ENCODE measurements at places on chromosomes 12 and 14.

GRCh38 chr12:113910751-113911272 lies 55.3 kb downstream of the RBM19 start:
- no peak overlapping the region for H3K4me3 ChIP-seq

DNA sequence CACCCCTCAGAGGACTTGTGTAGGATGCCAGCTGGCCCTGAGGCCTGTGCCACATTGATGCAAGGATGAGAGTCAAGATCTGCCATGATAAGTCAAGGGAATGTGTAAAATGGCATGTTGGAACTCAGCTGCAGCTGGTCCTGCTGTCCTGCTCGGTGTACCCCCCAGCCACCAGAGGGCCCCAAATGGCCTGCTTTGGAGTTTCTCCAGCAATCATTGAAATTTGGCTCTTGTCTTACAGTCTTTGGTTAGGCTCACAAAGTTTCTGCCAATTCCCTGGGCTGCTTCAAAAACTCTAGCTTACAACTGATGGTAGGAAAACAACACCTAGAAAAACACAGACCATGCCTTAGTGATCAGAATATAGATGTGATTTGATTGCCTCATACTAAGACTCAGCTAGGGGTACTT lies 76.8 kb downstream of the HSD17B6 start:
- H3K36me3 ChIP-seq, result no peaks in the 10 kb centered on the region
- no peak overlapping the region for H3K27ac ChIP-seq
- peaks cover 18% of the 10 kb centered on the region for H3K4me1 ChIP-seq
- no peak overlapping the region for H3K4me3 ChIP-seq
- DNase-seq, result peak; percentile 54
- peaks cover 15% of the 10 kb centered on the region for H3K27me3 ChIP-seq

GRCh38 chr12:90102957-90103652 lies 394.5 kb upstream of the ATP2B1 start:
- H3K4me3 ChIP-seq, result no peak overlapping the region
- H3K36me3 ChIP-seq, result no peaks in the 10 kb centered on the region
- peak overlapping the region; percentile 8 for H3K27ac ChIP-seq
- no peaks in the 10 kb centered on the region for H3K27me3 ChIP-seq
- no peak for DNase-seq
- H3K4me1 ChIP-seq, result peaks cover 3% of the 10 kb centered on the region

- no peaks in the 10 kb centered on the region for H3K4me1 ChIP-seq
- H3K36me3 ChIP-seq, result no peaks in the 10 kb centered on the region
- no peak for DNase-seq
- no peaks in the 10 kb centered on the region for H3K27me3 ChIP-seq
- no peak overlapping the region for H3K4me3 ChIP-seq
- no peak overlapping the region for H3K27ac ChIP-seq
Observed at GRCh38 chr12:85920324-85920947, 46.3 kb downstream of the NTS start.

GRCh38 chr12:70660620-70661219 lies 23.5 kb upstream of the PTPRB start:
- H3K27me3 ChIP-seq, result no peaks in the 10 kb centered on the region
- no peak overlapping the region for H3K27ac ChIP-seq
- no peak overlapping the region for H3K4me3 ChIP-seq

DNA sequence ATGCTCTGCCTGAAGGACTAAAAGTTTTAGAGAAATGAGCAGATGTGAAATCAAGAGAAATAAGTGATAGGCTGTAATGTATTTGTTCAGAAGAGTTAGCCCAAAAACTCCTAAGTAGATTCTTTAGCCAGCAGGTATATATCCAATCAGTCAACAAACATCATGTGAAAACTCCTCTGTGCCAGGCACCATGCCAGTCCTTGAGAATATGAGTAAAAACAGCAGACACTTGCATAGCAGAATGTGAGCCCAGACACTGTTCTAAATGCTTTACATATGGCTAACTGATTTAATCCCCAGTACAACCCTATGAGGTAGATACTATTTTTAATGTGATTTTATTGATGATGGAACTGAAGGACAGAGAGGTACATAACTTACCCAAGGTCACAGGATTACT lies 329.8 kb downstream of the PAWR start:
- H3K36me3 ChIP-seq, result no peaks in the 10 kb centered on the region
- no peak for DNase-seq
- H3K4me1 ChIP-seq, result no peaks in the 10 kb centered on the region
- no peaks in the 10 kb centered on the region for H3K27me3 ChIP-seq
- no peak overlapping the region for H3K27ac ChIP-seq

GRCh38 chr12:19171731-19172130 lies 42.2 kb downstream of the PLEKHA5 start:
- no peaks in the 10 kb centered on the region for H3K36me3 ChIP-seq
- DNase-seq, result no peak
- no peaks in the 10 kb centered on the region for H3K4me1 ChIP-seq
- H3K4me3 ChIP-seq, result no peak overlapping the region
- no peaks in the 10 kb centered on the region for H3K27me3 ChIP-seq

DNA sequence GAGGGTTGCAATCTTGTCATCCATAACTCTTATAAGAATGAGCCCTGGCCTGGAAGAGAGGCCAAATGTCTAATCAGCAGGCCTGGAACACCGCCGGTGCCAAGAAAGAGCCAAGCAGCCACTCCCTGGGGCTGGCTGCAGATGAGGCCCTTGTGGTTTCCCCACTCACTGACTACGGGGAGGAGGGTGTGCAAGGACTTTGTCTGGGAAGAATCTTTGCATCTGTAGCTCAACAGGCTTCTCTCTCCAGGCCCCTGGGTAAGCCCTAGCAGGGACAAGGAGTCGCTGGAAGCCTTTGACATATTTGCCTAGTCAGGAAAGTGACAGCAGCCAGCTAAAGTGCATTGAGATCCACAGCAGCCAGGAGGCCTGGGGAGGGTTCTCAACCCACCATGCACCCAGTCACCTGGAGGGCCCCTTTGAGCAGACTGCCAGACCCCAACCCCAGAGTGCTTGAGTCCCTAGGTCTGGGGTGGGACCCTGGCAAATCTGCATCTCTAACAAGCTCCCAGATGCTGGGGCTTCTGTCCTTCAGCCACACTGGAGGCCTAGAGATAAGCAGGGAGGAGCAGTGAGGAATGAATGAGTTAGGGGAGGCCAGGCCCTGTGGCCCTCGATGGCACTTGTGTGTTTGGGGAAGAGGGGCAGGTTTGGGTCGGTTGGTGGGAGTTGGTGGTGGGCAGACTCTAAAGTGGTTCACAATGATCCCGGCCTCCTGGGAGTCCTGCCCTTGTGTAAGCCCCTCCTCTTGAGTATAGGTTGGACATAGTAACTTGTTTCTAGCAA lies 13.9 kb upstream of the LRTM2 start:
- H3K27me3 ChIP-seq, result no peaks in the 10 kb centered on the region
- H3K27ac ChIP-seq, result no peak overlapping the region
- no peak overlapping the region for H3K4me3 ChIP-seq
- DNase-seq, result no peak

DNA sequence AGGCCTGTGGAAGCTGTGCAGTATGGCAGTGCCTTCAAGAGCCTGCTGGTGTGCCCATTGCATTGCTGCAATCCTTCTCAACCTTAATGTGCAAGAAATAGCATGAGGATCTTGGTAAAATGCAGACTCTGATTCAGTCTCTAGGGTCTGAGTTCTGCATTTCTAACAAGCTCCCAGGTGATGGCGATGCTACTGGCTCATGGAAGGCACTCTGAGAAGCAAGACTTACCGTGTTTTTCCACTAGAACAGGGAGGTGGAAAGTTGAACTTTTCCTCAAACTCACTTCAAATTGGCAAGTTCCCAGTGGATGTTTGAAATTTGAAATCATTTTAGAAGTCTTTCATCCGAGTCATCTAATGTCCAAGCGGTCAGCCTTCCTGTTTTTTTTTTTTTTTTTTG lies 55.5 kb downstream of the MYRFL start:
- DNase-seq, result no peak
- H3K27me3 ChIP-seq, result peaks cover 11% of the 10 kb centered on the region
- H3K27ac ChIP-seq, result no peak overlapping the region
- H3K4me3 ChIP-seq, result no peak overlapping the region
- H3K4me1 ChIP-seq, result peaks cover 4% of the 10 kb centered on the region

GRCh38 chr12:26455936-26456574 lies 260.7 kb downstream of the SSPN start:
- peaks cover 13% of the 10 kb centered on the region for H3K36me3 ChIP-seq
- no peak overlapping the region for H3K4me3 ChIP-seq
- no peaks in the 10 kb centered on the region for H3K27me3 ChIP-seq
- peaks cover 17% of the 10 kb centered on the region for H3K4me1 ChIP-seq

- H3K27me3 ChIP-seq, result peaks cover 96% of the 10 kb centered on the region
- H3K27ac ChIP-seq, result no peak overlapping the region
- no peak overlapping the region for H3K4me3 ChIP-seq
- DNase-seq, result no peak
Observed at GRCh38 chr14:69573831-69574262, 824 bp downstream of the CCDC177 start.

DNA sequence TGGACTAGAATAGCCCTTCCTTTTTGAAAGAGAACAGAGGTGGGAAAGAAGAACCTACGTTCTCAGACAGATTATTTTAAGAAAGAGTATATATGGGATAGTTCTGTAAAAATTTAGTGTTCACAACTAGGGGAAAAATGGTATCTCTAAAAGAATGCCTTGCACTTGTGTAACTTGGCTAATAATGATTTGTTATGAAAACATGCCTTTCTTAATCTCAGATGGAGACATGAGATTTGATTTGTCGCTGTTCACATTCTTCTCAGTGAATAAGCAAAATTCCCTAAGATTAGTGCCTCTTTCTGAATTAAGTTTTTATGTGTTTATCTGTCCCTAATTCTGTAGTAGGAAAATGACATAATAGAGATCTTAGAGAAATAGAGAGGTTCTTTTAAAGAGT lies 100.8 kb downstream of the USP15 start:
- H3K4me3 ChIP-seq, result no peak overlapping the region
- H3K36me3 ChIP-seq, result peaks cover 55% of the 10 kb centered on the region
- peaks cover 6% of the 10 kb centered on the region for H3K4me1 ChIP-seq
- H3K27me3 ChIP-seq, result no peaks in the 10 kb centered on the region
- no peak for DNase-seq

DNA sequence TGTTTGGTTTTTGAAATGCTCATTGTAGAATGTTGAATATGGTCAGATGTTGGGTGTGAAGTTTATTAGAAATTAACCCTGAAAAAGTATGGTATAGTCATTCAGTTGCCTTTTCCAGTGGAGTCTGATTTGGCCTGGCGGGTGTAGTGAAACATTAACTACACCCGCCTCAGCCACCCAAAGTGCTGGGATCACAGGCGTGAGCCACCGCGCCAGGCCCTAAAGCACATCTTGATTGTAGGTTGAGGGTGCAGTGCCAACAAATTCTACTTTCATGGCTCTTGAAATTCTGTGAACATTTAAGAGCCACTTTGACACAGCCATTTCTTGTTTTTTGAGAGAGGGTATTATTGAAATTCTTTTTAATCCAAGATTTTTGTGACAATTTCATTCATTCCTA lies 624.9 kb downstream of the DIO2 start:
- no peaks in the 10 kb centered on the region for H3K36me3 ChIP-seq
- no peaks in the 10 kb centered on the region for H3K27me3 ChIP-seq
- no peak overlapping the region for H3K4me3 ChIP-seq
- H3K4me1 ChIP-seq, result no peaks in the 10 kb centered on the region
- H3K27ac ChIP-seq, result no peak overlapping the region

GRCh38 chr12:42017051-42017450 lies 127.6 kb downstream of the GXYLT1 start:
- H3K27me3 ChIP-seq, result peaks cover 14% of the 10 kb centered on the region
- no peak for DNase-seq
- no peak overlapping the region for H3K4me3 ChIP-seq
- no peaks in the 10 kb centered on the region for H3K36me3 ChIP-seq
- no peaks in the 10 kb centered on the region for H3K4me1 ChIP-seq
- H3K27ac ChIP-seq, result no peak overlapping the region

GRCh38 chr14:66974397-66975025 lies 214.7 kb upstream of the GARIN2 start:
- no peaks in the 10 kb centered on the region for H3K27me3 ChIP-seq
- H3K4me1 ChIP-seq, result no peaks in the 10 kb centered on the region
- H3K4me3 ChIP-seq, result no peak overlapping the region
- DNase-seq, result no peak
- H3K27ac ChIP-seq, result no peak overlapping the region

DNA sequence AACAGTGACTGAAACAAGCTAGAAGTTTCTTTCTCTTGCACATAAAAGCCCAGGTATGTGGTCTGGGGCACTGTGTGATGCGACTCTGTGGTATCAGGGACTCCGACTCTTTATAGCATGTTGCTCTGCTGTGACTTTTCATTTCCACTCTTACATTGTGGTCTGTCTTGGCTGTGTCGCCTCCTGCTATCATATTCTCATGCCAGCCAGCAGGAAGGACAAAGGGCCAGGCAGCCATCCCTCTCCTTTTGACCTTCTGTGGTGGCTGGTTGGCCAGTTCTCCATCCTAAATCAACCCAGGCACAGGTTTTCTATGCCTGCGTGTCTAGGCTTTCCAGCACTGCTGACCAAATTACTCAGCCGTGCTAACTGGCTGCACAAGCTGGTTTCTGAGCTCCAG lies 8.0 kb downstream of the ACAD10 start:
- no peak overlapping the region for H3K4me3 ChIP-seq
- no peaks in the 10 kb centered on the region for H3K4me1 ChIP-seq
- peaks cover 23% of the 10 kb centered on the region for H3K36me3 ChIP-seq
- no peak for DNase-seq
- H3K27me3 ChIP-seq, result no peaks in the 10 kb centered on the region

DNA sequence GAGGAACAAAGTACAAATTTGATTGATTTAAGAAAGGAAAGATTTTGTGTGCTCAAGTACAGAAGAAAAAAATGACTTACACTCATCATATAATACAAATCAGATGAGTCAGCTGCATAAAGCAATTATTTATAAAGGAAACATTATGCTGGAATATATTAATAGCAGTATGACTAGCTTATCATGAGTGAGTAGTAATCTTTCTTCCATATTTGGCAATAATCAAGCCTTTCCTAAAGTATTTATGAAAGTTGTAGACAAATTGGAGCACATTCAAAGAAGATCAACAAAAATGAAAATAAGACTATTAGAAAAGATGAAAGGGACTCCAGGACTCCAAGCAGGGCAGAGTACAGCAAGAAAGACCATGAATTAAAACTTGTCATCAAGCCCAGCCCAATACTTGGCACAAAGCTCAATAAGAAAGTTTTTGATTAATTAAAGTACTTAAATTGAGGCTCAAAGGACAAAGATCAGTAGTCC lies 32.8 kb downstream of the CCER1 start:
- DNase-seq, result no peak
- H3K4me1 ChIP-seq, result no peaks in the 10 kb centered on the region
- no peak overlapping the region for H3K27ac ChIP-seq
- H3K4me3 ChIP-seq, result no peak overlapping the region
- no peaks in the 10 kb centered on the region for H3K36me3 ChIP-seq

DNA sequence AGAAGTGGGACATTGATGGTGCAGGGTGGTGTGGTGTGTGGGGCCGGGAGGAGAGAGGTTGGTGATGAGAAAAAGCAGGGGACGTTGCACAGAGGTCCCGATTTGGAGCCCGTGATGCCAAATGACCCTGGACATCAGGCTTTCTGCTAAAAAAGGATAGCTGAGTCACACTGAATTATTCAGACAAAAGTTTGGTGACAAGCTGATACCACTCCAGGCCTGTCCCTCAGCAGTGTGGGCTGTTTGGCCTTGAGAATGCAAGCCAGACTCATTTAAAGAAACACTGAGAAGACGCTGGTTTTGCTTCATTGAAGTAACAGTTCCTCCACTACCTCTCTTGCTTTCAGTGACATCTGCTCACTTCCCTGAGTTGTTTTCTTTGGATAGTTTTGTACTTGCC lies 262.1 kb upstream of the PWP1 start:
- H3K36me3 ChIP-seq, result peaks cover 13% of the 10 kb centered on the region
- DNase-seq, result no peak
- H3K4me3 ChIP-seq, result no peak overlapping the region
- no peaks in the 10 kb centered on the region for H3K27me3 ChIP-seq
- no peaks in the 10 kb centered on the region for H3K4me1 ChIP-seq

All from activated naive CD4-positive, alpha-beta T cell treated with anti-CD3 and anti-CD28 coated beads, Interleukin-2, amount 10 ng/mL, durations not matched to agents 7 days and 5 days (primary cell).